Left lung (tissue), 14 donors: ENCODE measurements at places on chromosomes 3 and 15. TPM values are rescaled to one million over a fixed set of nuclear protein-coding genes. Genes with fewer than 3 reads are reported as not detected.

GRCh38 chr15:41853831-41854230, 15.2 kb downstream of the PLA2G4B start:
- no peak for DNase-seq

- DNase-seq: no peak
Measured at GRCh38 chr3:77772459-77772858, 732.6 kb downstream of the ROBO2 start.

Gene VEPH1
- polyA plus RNA-seq: 39.4 TPM

DNA sequence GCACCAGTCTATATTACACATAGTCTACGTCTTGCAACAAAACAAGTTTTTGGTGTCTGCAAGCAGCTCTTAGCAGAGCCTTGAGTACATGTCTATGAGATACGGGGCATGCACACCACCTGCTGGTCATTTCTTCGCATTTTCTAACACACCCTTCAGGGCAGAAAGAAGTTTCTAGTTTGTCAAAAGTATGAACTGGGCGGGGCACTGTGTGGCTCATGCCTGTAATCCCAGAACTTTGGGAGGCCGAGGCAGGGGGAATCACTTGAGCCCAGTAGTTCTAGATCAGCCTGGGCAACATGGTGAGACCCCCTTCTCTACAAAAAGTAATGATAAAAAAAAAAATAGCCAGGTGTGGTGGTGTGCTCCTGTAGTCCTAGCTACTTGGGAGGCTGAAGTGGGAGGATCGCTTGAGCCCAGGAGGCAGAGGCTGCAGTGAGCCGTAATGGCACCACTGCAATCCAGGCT, 64.2 kb upstream of the ARL8B start:
- peak; percentile 81 for DNase-seq

GRCh38 chr3:167913219-167913835, 177.8 kb downstream of the SERPINI1 start:
- DNase-seq: no peak

DNA sequence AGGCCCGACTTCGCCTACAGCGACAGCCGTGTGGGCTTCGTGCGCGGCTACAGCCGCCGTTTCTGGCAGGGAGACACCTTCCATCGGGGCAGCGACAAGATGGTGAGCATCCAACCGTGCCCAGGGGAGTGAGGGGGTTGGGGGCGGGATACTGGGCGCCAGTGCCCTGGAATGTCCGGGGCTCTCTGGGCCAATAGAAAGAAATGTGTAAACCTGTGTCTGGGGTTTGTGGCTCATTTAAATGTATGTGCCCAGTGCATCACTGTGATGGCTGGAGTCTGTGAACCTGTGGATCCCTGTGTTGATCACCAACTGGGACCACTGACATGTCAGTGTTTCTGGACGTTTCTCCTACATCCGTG, 423 bp downstream of the CHAC1 start:
- no peak for DNase-seq

GRCh38 chr3:105332961-105333360, 33.7 kb upstream of the ALCAM start:
- no peak for DNase-seq

DNA sequence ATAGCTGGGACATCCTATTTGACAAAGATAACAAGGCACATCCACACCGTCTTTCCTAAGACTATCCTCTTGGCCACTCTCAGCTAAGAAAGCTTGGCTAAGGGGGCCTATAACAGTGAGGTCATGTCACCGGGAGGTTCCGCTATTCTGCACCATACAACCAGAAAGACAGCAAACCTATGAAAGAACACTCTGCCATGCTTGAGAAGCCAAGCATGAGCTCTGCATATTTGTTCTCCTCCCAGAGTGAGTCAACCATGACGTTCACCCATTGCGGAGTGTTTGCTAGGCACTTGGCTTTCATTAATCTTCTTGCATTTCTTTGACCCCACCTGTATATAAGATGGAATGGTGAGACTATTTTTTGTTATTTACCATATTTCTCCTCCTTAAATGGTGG, 141.2 kb downstream of the GMNC start:
- DNase-seq: no peak

Gene PPP1R2
- polyA plus RNA-seq: 55.0 TPM

- no peak for DNase-seq
Measured at GRCh38 chr3:134619884-134620445, 30.9 kb downstream of the KY start.

DNA sequence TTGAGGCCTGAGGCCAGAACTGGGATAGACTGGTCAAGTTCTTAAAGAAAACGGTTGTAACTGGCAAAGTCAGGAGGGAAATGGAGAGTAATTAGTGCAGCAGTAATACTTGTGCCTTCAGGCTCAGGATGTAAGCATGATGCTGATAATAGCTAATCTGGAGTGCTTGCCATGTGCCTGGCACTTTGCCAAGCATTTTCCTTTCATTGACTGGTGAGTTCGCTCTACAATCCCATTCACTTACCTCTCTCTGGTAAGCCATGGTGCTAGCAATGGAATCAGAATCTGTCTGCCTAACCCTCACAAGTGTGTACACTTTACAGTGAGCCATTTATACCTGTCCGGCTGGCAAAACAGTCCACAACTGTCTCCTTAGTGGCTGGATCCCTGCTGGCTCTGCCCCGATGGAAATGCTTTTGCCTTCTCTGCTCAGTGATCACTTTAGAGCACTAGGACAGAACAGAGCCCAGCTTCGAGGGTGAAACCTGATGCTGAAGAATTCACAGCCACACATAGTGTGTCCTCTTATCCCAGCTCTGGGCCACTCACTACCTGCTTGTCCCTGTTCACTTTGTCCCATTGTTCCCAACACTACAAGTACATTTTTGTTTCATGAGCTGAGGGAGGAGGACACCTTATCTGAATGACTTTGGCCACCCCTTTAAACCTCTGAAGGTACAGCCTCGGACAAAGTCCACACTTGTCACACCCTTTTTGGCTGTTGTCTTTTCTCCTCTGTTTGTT, 10.3 kb downstream of the CHP1 start:
- peak; percentile 62 for DNase-seq

DNA sequence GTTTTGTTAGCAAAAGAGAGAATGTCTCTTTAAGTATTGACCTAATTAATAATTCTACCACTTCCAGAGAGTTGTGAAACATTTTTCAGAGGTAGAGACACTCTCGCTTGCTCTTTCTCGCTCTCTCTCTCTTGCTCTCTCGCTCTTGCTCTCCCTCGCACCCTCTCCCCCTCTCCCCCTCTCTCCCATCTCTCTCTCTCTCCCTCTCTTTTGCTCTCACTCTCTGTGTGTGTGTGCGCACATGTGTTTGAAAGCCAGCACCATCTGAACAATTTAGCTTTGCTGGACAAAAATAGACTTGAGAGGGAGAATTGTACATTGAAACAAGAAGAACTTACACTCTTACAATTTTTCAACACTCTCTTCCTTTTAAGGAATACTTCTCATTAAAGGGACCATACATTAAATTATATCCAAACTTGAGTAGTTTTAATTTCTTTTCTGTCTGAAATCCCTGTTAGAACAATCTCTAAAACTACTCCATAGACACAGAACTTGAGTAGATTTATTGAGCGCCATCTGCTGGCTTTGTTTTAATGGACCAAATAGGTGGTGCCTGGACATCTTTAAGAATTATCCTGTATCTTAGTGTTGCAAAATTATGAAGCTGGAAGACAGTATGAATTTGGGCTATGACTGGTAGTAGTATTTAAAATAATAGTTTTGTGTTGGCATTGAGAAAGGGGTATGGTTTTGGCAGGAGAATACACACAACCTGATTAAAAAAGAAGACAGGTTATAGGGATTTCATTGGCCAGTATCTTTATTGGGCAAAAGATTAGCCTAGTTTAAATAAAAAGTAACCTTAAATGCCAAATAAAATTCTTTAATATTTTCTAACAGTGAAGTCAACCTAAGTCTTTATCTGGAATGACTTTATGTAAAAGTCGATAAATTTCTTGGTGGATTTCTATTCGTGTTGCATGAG, 124.6 kb downstream of the AKAP13 start:
- peak; percentile 59 for DNase-seq

Gene AHSG
- polyA plus RNA-seq: not detected

DNA sequence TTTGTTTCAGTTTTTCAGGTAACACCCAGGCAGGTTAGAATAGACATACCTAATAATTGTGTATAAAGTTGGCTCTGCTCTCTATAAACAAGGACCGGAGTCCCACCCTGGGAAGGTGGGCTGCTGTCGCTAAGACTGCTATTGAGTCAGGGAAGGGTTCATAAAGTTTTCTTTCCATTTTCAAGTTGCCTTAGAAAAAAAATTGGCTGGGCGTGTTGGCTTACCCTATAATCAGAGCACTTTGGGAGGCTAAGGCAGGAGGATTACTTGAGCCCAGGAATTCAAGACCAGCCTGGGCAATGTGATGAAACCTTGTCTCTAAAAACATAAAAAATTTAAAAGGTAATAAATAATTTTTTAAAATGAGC, 11.3 kb upstream of the PIAS1 start:
- no peak for DNase-seq

DNA sequence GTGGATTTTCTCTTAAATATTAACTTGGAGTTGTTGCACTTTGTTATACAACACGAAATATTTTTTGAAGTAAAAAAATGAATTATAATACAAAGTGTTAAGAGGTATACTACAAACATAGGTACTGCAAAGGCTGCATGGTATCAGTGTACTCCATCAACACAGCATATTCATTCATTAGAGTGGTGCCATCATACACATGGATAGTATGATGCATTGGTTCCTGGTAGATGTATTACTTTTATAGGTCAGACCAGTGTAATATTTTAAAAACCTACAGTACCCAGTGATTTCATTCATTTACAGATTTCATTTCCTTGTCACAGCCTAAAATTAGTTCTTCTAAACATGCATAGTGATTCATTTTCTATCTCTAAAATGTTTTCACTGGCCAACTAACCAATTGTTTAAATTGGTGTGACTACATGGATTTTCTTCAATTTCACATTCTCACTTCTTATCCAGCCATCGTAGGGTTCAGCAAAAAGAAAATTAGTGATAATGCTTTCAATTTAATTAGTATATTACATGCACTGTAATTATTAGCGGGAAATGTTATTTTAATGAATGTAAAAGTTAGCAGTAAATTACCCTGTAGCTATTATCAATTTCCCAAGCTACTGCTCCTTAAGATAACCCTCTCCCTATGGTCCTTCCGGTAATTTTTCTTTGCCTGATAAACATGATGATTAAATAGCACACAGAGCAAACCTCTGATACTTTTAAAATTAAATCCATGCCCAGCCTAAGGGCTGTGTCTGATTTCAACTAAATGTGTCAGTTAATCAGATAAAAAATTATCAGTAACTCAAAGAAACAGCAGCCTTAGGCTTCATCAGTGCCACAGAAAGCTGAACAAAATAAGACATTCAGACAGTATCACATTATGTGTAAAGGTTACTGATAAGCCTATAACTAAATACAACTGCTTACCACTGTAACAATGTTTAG, 68.4 kb downstream of the DPH6 start:
- no peak for DNase-seq

DNA sequence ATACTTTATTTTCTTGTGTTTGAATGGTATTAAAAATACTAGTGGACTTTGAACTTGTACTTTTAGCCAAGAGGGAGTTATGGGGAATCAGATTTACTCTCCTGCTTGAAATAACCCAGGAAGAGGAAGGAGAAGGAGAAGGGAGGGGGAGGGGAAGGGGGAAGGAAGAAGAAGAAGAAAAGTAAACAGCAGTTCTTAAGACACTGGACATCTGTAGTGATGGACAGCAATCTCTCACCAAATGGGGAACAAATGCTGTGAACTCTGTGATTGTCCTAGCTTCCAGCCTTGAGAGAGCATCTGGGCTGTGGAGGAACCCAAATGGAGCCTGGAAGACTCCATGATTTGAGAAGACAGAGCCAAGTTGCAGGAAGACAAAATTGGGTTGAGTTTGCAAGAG, 52.0 kb downstream of the VPS8 start:
- DNase-seq: no peak

DNA sequence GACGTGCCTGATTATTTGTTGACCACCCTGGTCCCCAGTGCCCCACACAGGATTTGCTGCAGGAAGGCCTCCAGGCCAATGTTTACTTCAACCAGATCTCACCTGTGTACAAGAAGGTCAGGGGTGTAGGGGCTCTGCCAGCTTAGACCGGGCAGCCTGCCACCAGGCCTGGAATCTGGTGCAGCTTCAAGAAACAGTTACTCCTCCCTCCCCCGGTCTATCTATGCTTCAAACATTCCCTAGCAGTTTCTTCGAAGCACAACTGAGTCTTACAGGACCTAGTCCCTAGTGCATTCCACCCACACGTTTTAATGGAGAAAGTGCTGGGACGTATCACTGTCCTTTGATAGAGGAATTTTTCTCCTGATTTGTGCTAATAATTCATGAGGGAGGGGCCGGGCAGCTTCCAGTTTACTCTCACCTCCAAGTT, 8.0 kb downstream of the SH3BP5 start:
- DNase-seq: no peak

GRCh38 chr3:151548195-151548594, 87.3 kb upstream of the IGSF10 start:
- no peak for DNase-seq

Gene LRRC31
- polyA plus RNA-seq: not detected

GRCh38 chr15:36301947-36302346, 277.5 kb upstream of the CDIN1 start:
- DNase-seq: no peak

Gene OR5K2
- polyA plus RNA-seq: 0.17 TPM
